ENCODE measurements at places on chromosomes 12 and 14. TPM values are rescaled to one million over a fixed set of nuclear protein-coding genes. Genes with fewer than 3 reads are reported as not detected.

- peaks cover 8% of the 10 kb centered on the region for H3K36me3 ChIP-seq
- peak within 1 kb of the TSS; percentile 58 for H3K4me3 ChIP-seq
- H3K4me1 ChIP-seq, result no peaks in the 10 kb centered on the region
- H3K27ac ChIP-seq, result peak within 1 kb of the TSS; percentile 40
- H3K27me3 ChIP-seq, result no peaks in the 10 kb centered on the region
Observed at GRCh38 chr14:24171422-24172260, at the start of gene REC8. REC8 (plus strand) TSS chr14:24172080; CDS start chr14:24172553, 473 bp downstream.

GRCh38 chr12:124078800-124079199, 105.8 kb downstream of the ZNF664 start:
- H3K36me3 ChIP-seq, result no peaks in the 10 kb centered on the region
- no peak overlapping the region for H3K27ac ChIP-seq
- no peak overlapping the region for H3K4me3 ChIP-seq
- no peaks in the 10 kb centered on the region for H3K27me3 ChIP-seq
- DNase-seq, result no peak

DNA sequence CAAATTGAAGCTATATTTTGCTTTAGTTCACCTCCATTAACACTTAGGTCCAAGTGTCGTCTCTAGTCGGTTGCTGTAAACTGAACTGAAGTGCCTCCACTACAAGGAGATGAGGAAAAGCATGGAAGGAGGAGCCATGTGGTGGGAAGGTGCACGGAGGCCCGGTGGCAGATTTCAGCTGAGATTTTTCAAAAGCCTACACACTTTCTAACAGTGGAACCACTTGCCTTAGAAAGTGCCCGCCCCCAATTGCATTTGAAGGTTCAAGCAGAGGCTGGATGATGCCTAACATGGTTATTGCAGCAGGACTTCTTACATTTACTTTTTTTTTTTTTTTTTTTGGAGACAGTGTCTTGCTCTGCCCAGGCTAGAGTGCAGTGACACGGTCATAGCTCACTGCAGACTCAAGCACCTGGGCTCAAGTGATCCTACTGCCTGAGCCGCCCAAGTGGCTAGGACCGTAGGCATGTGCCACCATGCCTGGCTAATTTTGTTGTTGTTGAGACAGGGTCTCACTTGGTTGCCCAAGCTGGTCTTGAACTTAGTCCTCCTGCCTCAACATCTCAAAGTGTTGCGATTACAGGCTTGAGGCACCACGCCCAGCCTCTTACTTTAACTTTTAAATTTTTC, 27.6 kb downstream of the EML1 start:
- H3K27ac ChIP-seq, result no peak overlapping the region
- peaks cover 11% of the 10 kb centered on the region for H3K4me1 ChIP-seq
- DNase-seq, result no peak
- no peaks in the 10 kb centered on the region for H3K27me3 ChIP-seq
- H3K4me3 ChIP-seq, result no peak overlapping the region

The NFE2 gene
- not detected for polyA plus RNA-seq

The REM2 gene
- 0.58 TPM for polyA plus RNA-seq

The GPRC5D gene
- polyA plus RNA-seq, result not detected

The ACSS3 gene
- not detected for polyA plus RNA-seq

DNA sequence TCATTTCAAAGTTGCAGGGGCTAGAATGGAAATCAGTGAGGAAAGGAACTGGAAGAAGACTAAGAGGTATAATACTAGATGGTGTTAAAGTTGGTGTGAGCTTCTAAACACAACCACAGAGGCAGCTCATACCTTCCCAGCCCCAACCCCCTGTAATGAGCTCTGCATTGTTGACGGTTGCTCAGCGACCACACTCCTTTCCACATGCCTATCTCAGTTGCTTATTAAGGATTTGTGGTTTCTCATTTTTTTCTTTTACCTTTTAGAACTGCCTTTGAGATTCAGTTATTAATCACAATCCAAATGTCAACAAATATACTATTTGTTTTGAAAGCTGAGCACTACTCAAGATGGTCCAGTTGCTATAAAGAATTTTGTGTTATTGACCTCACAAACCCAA, 62.1 kb upstream of the KIF21A start:
- H3K36me3 ChIP-seq, result no peaks in the 10 kb centered on the region
- no peak overlapping the region for H3K4me3 ChIP-seq
- no peaks in the 10 kb centered on the region for H3K27me3 ChIP-seq
- DNase-seq, result no peak

The CCDC38 gene
- polyA plus RNA-seq, result 0.08 TPM

DNA sequence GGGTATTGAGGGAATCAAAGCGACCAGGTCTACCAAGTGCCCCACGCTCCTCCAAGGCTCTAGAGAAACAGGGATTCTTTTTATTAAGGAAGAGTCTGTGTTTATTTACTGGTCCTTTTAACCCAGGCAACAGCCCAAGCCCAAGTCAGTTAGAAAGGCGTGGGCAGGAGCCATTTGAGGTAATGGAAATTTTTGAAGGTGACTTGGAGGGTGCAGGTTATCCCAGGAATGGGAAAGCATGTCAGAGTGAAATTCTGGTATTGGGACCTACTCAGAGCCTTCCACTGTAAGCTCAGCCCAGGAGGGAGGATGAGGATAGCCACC, 2.9 kb downstream of the SLC6A12 start:
- no peaks in the 10 kb centered on the region for H3K36me3 ChIP-seq
- no peak for DNase-seq
- no peak overlapping the region for H3K4me3 ChIP-seq

GRCh38 chr12:2862876-2863275, 6.0 kb upstream of the TEX52 start:
- H3K4me3 ChIP-seq, result no peak overlapping the region
- no peaks in the 10 kb centered on the region for H3K27me3 ChIP-seq

- H3K4me1 ChIP-seq, result no peaks in the 10 kb centered on the region
- DNase-seq, result peak; percentile 24
- no peak overlapping the region for H3K4me3 ChIP-seq
- H3K27ac ChIP-seq, result no peak overlapping the region
Observed at GRCh38 chr14:104870368-104871144, 5.5 kb downstream of the CEP170B start.

GRCh38 chr12:55610598-55610997, 26.1 kb upstream of the OR10P1 start:
- H3K4me1 ChIP-seq, result no peaks in the 10 kb centered on the region
- no peaks in the 10 kb centered on the region for H3K36me3 ChIP-seq
- no peaks in the 10 kb centered on the region for H3K27me3 ChIP-seq
- H3K27ac ChIP-seq, result no peak overlapping the region
- no peak overlapping the region for H3K4me3 ChIP-seq
- no peak for DNase-seq

The IFT81 gene
- 0.99 TPM for polyA plus RNA-seq

The CD163 gene
- polyA plus RNA-seq, result 0.05 TPM

The CLEC6A gene
- not detected for polyA plus RNA-seq

The LMBR1L gene
- 40.7 TPM for polyA plus RNA-seq
